ENCODE measurements at places on chromosomes 11 and 22.

DNA sequence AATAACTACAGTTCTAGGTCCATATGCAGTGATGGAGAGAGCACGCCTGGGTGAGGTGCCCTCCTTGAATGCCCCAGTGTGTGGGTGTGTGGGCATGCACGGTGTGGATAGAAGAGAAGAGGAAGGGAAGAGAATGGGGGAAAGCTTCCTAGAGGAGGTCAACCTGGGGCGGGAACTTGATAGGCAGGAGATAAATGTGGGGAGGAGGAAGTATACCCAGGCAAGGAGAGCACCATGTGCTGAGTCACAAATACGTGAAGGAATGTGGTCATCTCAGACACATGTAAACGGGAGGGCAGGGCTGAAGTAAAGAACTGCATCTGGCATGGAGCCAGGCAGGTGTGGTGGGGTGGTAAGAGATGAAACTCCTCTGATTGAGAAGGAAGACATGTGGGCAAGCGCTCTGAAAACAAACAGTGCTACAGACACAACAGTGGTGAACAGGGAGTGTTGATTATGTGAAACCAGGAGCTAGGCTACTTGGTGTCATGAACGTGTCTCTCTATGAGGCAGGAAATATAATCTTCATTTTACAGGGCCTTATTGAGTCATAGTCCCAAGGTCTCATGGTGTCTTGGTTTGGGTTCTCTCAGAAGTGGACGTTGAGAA, 61.5 kb upstream of the EED start:
- DNase-seq, result peak; percentile 44

- no peak for DNase-seq
Measured at GRCh38 chr11:58179648-58180047, 9.2 kb upstream of the OR9Q2 start.

DNA sequence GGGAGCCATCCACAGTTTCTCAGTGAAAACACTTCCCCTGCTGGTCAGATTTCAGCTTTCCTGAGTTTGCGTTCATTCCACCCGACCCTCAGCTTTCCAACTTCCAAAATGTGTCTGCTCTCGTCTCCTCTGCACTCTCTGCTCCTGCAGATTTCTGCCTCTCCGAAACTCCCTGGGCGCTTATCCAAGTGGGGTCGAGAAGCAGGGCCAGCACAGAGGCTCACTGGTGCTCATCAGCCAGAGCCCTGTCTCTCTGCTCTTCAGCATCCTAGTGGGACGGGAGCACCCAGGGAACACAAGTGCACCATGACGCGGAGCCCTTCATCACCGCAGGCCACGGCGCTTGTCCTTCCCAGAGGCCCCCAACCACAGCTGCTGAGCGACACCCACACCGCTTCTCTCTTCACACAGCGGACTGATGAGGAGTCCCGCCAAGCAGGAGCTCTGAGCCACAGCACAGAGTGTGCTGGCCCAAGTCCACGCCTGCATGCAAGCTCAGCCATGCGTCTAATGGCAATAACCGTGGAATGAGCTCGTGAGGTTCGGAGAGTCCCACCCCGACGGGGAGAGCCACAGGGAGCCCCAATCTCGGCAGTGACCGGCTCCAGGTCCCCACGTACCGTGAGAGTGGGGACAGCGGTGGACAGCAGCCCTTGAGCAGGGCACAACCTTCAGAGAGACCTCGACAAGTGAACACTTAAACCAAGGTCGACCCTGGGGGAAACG, 27.9 kb upstream of the MOB2 start:
- no peak for DNase-seq

DNA sequence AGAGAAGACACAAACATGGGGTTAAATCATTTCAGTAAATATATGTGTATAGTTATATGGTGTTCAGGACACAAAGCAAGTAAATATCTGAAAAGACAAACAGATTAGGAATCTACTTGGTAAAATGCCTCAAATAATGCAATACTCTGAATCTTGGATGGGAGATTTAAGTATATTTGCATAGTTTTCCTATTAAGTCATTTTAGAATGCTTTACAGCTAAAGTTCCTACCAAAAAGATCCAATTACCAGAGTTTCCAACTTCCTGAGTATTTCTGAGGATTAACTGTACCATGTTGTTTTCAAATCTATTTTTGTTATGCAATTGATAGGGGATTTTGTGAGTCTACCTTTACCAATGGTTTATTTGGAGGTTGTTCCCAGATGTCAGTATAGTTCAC, 424.4 kb upstream of the CCDC179 start:
- peak; percentile 32 for DNase-seq

DNA sequence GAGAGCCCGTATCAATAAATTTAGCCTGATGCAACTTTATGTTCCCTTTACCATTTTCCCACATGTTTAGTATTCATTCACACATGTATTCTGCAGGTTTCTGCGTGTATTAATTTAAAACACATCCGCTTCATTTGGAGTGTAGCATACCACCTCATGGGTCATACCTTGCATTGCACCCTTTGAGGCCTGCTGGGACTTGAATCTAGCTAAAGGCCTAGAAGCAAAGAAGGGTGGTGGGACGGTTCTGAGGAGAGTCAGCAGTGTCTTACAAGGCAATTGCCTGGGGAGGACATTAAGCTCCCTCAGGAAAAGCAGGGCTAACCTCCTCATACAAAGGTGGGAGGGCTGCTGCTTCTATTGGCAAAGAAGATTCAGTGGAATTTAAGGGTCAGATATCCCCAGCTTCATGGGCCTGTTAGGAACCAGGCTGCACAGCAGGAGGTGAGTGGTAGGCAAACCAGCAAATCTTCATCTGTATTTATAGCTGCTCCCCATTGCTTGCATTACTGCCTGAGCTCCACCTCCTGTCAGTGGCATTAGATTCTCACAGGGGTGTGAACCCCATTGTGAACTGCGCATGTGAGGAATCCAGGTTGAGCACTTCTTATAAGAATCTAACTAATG, 15.9 kb upstream of the SNX19 start:
- DNase-seq, result no peak

GRCh38 chr11:47276923-47277322, 7.0 kb downstream of the MADD start:
- no peak for DNase-seq

GRCh38 chr11:134332189-134332631, 422 bp downstream of the GLB1L2 start:
- no peak for DNase-seq

GRCh38 chr11:128407962-128408361, 179.4 kb downstream of the ETS1 start:
- DNase-seq, result peak; percentile 68

GRCh38 chr22:33451866-33452469, 393.8 kb upstream of the SYN3 start:
- no peak for DNase-seq

DNA sequence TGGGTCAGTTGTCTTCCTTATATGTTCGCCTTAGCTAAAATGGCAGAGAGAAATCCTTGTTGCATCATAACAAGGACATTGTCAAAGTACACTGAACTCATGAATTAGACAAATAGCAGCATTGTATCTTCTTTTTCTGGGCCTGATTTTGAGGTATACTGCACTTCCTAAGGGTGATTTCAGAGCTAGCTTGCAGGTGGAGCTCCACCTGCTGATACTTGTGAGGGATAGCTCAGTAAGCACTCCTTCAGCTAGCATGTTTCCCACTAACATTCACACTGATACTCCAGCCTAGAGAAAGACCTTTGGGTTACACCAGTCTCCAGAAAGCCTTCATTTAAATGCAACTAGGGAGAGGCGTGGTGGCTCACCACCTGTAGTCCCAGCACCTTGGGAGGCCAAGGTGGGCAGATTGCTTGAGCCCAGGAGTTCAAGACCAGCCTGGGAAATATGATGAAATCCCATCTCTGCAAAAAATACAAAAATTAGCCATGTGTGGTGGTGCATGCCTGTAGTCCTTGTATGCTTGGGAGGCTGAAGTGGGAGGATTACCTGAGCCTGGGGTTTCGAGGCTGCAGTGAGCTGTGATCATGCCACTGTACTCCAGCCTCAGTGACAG, 29.8 kb downstream of the JAM3 start:
- no peak for DNase-seq

- DNase-seq, result no peak
Measured at GRCh38 chr11:108944471-108945178, 279.8 kb downstream of the DDX10 start.

- no peak for DNase-seq
Measured at GRCh38 chr11:124657904-124658303, 15.6 kb downstream of the SIAE start.

DNA sequence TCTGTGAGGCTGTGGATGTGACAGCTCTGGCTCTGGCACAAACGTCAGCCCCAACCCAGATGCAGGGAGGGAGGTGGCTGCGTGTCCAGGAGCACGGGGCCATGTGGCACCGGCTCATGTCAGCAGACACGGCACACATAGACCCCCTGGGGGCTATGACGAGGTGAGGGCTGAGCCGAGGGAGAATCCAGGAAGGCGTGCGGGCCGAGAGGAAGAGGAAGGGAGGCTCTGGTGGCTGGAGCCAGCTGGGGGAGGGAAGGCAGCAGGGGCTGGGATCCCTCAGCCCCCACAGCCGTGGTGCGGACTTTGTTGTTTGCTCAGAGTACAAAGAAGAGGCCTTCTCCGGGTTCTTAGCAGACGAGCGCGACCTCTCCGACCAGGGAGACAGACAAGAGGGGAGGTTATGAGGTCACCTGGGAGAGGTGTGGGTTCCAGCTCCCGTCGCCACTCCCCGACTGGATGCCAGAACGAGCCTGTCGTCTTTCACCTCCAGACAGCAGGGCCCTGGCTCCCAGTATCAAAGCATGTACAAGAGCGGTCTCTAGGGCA, 46.1 kb downstream of the CDKN1C start:
- DNase-seq, result no peak

DNA sequence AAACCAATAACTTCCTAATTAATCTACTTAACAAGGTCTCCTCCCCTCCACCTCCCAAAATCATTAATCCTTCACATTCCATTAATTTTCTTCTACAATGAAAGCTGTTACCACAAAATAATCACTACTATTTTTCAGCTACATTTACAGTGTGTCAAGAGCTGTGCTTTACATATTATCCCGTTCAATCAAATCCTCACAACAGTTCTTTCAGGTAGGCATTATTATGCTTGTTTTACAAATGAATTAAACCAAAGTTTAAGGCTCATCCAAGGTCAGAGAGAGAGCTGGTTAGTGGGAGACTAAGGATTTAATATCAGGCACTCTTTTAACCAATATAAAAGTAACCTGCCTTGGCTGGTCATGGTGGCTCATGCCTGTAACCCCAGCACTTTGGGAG, 107.4 kb downstream of the SIK3 start:
- no peak for DNase-seq

- no peak for DNase-seq
Measured at GRCh38 chr11:79794484-79795393, 353.9 kb upstream of the TENM4 start.

- no peak for DNase-seq
Measured at GRCh38 chr11:87317441-87317840, 279.7 kb downstream of the TMEM135 start.

- DNase-seq, result peak; percentile 74
Measured at GRCh38 chr11:42237701-42238235, 778.3 kb upstream of the LRRC4C start.

DNA sequence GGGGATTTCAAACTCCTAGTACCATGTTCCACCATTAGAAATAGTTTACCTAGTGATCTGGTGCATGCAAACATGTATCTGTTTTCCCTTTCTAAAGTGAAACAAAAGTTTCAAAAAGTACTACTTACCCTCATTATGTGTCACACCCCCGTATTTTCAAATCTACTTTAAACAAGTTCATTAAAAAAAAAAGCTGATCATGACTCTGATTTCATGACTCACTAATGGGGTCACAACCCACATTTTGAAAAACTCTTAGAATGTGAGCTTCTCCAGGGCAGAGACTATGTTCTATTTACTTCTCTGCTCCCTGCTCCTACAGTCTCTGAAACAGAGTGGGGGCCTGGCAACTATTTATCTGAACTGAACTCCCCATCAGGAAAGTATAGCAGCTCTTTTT, 18.2 kb downstream of the CHRM1 start:
- DNase-seq, result no peak

- DNase-seq, result peak; percentile 22
Measured at GRCh38 chr11:113113801-113114704, 152.8 kb downstream of the NCAM1 start.

GRCh38 chr11:126355926-126356897, 726 bp downstream of the ST3GAL4 start:
- DNase-seq, result peak; percentile 41

GRCh38 chr11:121143921-121144320, 42.9 kb downstream of the TECTA start:
- DNase-seq, result no peak

DNA sequence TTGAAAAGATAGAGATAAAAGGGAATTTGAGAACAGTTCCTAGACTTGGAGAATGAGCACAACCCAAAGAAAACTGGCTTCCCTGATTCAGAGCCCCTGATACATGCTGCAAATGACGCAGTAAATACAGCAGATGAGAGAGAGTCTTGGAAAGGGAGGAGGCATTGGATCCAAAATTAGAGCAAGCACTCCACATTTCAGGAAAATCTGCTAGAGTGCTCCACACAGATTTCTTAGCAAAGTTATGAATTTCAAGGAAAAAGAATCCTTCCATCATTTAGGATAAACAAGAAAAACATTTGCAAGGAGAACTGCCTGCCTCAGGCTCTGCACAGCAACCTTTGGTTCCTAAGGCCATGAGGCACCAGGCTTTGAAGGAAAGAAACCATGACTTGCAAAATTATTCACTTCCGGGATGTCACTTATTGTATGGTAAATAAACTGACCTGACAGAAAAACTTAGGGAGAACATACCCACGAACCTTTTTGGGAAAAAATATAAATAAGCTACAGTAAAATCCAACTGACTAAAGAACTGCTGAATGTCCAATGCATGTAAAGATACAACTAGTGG, 89.8 kb upstream of the RTL6 start:
- no peak for DNase-seq

Measured in cardiac fibroblast (primary cell).